ENCODE measurements at places on chromosomes 5 and 9.

- DNase-seq: no peak
Measured at GRCh38 chr9:5552301-5552700, 42.0 kb downstream of the PDCD1LG2 start.

- no peak for DNase-seq
Measured at GRCh38 chr9:35042081-35042604, 30.3 kb downstream of the VCP start.

DNA sequence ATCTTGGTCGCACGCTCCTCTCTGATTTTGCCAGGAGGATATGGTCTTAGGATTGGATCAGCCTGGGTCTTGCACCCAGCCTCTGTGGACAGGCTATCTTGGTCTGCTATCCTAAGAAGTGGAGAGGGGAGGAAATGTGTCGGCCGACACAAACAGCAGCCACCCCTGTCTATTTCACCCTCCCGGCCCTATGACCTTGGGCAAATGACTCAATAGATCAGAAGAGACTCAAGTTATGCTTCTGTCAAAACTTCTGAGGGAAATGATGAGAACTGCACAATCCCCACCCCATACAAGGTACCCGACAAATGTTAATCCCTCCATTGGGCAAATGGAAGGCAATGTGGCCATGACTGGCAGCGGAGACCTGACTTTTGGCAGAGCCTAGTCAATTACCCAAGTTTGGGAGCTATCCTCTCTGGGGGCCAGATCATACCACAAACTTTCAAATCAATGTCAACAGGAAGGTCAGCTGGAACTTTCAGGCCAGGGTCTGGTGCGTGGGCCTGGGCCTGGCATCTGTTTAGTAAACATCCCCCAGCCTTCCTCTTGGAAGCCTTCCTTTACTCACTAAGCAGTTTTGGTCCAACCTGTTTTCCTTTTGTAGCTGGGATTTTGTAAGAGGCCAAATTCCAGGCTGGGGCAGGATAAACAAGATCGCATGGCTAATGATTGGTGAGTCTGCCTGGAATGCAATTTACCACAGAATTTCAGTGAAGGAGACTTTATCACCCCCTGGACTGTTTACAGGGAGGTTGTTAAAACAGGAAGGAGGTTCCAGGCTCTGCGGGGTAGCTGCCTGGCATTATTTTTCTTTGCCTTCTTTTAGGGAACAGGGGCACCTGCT is 64.2 kb upstream of the CPEB4 start:
- no peak for DNase-seq

GRCh38 chr5:80036615-80037014 is 1.5 kb downstream of the THBS4 start:
- no peak for DNase-seq

DNA sequence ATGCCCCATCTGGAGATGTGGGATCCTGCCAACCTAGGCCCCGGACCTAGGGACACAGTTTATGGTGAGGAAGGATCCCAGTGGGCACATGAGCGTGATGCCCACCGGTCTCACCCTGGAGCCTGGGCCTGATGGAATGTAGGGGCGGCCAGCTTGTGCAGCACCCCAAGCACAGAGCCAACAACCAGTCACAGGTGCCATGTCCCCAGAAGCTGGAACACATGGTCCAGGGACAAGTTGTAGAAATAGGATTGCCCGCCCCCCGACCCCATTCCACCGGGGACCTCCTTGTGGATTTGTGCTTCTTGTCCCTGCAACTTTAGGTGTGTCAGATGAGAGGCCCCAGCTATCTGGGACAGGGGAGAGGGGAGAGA is 48.9 kb downstream of the C9orf50 start:
- no peak for DNase-seq

DNA sequence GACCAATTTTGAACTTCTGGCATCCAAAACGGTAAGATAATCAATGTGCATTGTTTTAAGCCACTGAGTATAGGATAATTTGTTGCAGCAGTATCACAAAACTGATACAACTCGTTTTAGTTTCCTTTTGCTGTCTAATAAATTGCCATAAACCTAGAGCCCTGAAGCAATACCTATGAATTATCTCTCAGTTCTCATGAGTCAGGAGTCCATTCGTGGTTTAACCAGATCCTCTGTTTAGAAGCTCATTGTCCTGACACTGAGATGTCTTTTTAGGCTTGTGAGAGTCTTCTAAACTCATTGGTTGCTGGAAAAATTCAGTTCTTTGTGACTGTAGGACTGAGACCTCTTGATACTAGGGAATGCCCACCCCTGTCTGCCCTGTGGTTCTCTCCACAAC is 262.9 kb downstream of the SEMA5A start:
- DNase-seq: no peak

- no peak for DNase-seq
Measured at GRCh38 chr9:114015607-114016006, 62.5 kb downstream of the AMBP start.

DNA sequence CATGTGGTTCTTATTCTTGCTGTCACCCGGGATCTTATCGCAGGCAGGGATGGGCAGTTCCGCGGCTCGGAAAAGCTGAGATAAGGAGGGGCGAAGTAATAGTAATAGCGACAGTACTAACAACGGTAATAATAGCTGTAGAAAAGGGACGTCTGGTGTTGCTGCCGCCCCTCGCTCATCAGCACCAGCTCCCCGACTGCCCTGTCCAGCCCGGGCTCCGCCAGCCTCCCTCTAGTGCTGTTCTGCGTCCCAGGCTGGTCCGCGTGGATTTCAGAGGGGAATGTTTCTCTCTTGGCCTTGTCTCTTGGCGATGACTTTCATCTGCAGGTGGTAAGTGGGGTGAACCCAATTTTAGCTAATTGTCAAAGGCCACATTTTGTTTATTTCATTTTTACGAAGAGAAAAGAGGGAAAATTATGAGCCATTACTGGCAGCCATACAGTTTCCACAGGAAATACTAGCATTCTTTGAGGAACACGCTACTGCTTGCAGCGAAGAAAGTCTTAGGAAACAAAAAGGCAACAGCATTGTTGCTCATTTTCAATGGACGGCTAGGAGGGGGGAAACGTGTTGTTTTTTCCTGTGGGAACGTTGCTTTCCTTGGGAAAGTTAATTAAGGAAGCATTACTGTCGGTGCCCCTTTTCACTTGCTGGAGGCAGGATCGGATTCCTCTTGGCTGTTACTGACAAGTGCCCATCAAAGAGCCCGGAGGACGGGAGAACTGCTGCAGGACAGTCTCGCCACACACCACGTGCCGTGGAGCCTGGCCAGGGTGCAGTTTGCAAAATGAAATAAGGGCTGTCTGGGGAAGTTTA is 762 bp downstream of the SNCAIP start:
- no peak for DNase-seq

DNA sequence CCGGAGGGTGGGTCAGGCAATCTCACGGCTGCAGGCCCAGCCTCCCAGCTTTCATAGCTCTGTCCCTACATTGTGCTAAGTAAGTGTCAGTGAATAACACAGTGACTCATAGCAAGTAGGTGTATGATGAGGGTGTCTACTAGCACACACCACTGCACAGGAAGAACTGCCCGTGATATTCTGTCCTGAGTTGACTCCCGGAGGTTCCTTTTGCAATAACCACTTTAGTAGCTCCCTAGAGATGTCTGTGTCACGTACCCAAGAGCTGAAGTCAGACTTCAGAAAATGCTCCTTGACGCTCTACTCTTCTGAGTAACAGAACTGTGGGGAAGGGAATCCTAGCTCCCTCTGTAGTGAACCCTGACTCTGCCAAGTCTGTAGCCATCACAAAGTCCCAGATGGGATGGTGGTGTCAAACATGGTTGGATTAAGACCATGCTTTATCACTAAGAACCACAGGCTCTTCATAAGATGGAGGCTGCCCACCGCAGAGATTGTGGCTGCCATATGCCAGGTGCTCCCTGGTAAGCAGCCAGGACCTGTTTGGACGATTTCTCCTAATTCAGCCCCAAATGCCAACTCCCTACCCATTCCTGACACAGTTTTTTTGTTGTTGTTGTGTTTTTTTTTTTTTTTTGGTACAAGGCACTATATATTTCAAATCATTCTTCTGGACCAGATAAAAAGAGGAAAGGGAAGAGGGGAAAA is 352.6 kb upstream of the PANK3 start:
- no peak for DNase-seq

DNA sequence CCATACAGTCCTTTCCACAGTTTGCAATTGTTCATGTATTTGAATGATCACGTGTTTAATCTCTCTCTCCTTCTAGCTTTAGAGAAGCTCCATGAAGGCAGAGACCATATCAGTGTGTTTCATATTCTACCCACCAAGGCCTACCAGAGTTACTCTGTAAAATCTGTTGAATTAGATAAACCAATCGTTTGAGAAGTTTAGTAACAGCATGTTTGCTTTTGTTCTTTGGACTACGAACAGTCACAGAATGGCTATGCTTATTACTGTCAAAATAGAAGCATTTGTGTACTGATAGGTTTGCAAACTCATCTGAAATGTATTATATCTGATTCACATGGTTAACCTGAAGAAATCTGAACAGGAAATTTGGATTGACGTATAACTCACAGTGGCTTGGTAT is 93.8 kb downstream of the ITGA1 start:
- DNase-seq: no peak

DNA sequence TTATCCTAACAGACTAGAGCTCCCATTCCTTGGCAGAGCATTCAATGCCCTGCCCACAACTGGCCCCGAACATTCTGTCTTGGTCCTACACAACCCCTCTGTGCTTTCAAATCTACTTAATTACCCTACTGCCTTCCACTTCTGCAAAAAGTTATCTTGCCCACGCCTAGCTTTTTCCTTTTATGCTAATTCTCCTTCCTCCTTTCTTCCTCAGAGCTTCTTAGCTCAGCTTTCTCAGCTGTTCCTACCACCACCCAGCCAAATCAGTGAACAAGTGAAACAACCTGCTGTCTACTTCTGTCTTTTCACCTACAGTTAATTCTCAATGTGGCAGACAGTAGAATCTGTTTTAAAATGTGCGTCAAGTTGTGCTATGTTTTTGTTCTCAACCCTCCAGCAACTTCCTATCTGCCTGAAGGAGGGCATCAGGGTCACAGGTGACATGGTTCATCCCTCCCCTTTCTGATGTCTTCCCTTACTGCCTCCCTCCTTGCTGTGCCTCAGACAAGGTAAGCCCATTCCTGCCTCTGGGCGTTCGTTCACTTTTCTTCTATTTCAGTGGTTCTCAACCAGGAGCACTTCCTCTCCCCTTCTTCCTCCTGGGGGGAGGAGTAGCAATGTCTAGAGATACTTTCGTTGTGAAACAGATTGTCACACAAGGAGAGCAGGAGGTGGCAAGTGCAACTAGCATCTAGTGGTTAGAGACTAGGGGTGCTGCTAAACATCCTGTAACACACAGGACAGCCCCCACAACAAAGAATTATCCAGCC is 1.3 kb upstream of the REEP5 start:
- no peak for DNase-seq

- DNase-seq: no peak
Measured at GRCh38 chr9:89357331-89358197, 39.3 kb downstream of the SECISBP2 start.
